ENCODE measurements at places on chromosomes 4 and X.
A peak's percentile ranks its signal among the peaks of the same experiment; 100 is the strongest.

- no peak for DNase-seq
These were observed 82.1 kb downstream of the FAM53A start for GRCh38 chr4:1601852-1602654.

DNA sequence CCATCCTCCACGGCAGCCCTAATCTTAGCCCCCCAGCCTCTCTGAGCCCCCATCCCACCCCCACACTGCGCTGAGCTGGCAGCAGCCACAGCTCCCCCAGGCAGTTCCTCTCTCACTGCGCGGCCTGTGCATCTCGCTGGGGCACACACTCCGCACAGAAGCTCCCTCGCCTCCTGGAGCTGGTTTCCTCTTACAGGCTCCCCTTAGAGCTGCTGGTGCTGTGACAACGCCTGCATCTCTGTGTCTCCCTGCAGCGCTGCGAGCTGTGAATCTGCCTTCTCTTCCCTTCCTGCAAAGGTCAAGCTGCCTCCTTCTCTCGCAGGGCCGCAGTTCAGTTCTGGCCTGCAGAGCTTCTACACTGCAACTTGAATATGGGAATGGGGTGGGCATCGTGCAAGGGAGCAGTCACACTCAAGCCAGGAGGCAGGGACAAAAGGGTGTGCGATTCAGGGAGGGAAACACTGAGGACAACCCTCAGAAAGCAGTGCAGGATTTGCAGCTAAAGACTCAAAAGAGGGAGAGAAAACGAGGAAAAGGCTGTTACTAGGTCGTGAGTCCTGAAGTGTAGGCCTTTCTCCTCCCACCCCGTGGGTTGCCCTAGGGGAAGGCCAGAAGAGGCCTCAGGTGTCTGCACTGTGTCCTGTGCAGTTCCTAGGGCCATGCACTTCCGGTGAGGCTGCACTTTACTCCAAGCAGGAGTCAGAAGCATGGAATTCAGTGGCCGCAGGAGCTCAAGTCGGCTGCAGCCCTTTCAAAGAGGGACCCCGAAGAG is 87.0 kb downstream of the BCOR start:
- DNase-seq: no peak

DNA sequence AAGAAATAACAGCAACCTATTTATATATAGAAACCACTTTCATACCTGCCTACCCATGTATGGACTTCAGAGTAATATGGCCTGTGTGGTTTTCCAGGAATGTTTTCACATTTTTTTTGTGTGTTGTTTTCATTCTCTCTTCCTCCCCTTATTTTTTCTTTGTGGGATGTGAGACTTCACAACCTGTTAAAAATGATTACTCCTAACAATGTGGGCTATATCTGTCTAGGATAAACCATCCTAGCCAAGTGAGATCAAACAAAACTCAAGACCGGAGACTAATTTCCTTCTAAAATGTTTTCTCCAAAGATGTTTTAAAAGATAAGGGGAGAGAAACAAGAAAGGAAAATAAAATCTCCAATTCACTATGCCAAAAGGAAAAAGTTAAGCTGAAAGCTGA is 106.1 kb upstream of the DIPK2B start:
- DNase-seq: no peak

- peak; percentile 92 for DNase-seq
These were observed 142.5 kb downstream of the COL4A5 start for GRCh38 chrX:108582151-108582550.

DNA sequence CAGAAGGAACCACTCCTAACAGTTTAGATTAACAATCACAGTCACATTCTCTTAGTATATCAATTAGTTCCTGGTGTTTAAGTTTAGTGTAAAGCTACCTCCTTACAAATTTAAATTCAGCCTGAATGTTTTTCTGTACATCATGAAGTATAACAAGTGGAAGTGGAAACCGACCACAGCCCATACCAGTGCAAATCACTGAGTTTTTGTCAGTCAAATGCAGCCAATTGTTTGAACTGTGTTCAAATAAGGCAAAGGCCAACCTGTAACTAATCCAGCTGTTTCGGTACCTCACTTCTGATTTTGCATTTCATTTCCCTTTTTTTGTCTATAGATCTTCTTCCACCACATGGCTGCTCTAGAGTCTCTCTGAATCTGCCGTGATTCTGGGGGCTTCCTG is 1215.3 kb downstream of the PCDH18 start:
- DNase-seq: no peak

All from globus pallidus (tissue), 1 donor.